Stimulated activated naive CD4-positive, alpha-beta T cell (primary cell): ENCODE measurements at places on chromosomes 6 and 20.
A peak's percentile ranks its signal among the peaks of the same experiment; 100 is the strongest.

GRCh38 chr6:133888929-133889556, at the start of gene TCF21:
Gene TCF21 (plus strand): TSS chr6:133889113. CDS start chr6:133889398, 285 bp downstream.
- DNase-seq: no peak

DNA sequence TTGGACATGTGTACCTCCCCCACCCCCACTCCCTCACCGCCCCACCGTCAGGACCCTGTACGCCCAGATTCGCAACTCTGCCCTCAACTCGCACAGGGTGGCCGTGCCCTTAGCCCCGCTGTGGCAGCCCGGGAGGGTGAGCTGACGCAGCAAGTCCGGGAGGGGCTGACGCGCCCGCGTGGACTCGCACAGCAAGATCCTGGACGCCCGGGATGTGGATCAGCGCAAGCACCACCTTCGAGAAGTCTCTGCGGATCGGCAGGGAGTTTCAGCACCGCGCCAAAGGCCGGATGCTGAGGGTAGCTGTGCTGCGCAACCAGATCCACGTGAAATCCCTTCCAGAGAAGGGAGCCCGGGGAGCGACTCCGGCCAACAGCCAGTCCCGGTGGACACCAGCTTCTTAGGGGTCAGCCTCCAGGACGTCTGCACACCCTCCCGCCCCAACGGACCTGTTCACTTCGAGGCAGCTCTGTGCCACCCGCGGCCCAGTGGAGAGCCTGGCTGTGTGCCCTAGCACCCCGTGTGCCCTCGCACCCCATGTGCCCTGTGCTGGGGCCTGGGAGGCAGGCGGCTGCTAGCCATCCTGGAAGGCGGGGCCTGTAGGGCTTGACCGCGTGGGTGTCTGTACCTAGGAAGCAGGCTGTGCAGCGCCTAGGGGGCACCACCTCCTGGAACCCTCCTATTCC, 6.7 kb upstream of the GJA10 start:
- no peak for DNase-seq

GRCh38 chr20:20173254-20173653, 120.9 kb downstream of the CFAP61 start:
- no peak for DNase-seq

DNA sequence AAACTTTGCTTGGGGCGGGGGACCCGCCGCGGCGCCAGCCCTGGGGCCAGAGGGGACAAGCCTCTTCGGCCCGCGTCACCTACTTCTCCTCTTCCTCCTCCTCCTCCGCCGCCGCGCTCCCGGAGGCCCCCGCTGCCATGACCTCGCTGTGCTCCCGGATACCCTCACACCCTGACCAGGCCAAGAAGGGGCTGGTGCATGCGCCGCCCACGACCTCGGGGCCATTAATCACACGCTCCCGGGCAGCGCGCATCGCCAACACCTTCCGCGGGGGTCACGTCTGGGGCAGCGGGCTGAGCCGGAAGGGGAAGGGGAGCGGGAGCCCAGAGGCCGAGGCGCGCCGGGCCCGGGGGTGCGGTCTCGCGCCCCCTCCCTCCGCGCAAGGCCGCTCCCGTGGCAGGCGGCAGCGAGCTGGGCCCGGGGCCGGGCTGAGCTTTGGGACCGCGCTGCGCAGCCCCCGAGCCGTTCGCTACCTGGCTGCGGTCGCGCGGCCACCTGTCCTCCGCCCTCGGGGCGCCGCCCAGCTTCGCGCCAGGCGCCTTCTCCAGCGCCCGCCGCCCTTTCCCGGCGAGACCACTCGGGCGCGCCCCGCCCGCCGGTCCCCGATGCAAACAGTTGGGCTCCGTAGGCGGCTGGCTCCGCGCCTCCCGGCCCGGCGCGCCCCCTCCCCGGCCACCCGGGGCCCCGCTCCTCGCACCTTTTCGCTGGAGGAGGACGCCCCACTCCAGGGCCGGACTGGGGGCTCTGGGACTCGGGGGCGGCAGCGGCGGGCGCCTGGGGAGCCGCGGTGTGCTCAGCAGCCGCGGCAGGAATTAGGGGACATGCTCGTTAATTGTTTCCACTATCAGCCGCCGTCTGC, 575 bp upstream of the CNR1 start:
- no peak for DNase-seq

DNA sequence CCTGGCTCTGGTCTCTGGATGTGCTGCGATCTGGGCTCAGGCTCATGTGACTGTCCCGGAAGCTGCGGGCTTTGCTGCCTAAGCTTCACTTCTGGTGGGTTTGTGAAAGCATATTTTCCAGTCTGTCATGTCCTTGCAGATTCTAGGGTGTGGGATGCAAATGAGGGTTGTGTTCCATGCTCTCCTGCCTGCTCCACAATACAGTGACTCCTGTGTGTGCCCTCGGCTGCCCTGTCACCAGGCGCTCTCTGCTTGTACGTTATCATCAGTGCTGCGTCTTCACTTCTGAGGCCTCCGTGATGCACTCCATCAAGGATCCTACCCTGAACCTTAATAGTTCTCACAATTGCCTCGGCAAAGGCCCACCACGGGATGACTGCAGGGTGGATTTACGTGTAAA, 84.2 kb downstream of the TTLL2 start:
- no peak for DNase-seq

DNA sequence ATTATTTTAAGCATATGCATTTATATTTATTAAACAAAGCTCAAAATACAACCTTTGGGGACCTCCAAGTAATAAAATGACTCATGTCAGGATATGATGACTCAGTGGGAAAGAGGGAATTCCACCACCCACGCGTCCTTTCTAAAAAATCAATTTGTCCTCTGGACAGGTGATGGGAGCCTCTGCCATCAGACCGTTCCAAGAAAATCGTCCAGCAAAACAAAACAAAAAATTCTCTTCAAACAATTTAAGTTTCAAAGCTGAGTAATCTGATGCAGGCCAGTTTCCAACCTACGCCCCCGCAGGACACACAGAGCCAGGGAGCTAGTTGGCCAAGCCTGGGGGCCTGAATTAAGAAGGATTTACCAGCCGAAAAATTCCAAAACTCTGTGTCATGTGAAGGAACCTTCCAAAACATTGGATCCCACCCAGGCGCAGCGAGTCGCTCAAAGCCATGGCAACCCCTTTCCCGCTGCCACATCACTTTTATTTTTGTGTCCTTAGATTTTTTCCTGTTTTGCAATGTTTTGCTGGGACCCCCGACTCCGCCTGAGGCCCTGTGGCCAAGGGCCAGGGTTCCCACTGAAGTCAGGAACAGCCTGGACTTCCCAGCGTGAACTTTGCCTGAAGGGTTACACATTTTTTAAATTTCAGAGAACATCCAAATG, 95.3 kb downstream of the NFATC2 start:
- no peak for DNase-seq

DNA sequence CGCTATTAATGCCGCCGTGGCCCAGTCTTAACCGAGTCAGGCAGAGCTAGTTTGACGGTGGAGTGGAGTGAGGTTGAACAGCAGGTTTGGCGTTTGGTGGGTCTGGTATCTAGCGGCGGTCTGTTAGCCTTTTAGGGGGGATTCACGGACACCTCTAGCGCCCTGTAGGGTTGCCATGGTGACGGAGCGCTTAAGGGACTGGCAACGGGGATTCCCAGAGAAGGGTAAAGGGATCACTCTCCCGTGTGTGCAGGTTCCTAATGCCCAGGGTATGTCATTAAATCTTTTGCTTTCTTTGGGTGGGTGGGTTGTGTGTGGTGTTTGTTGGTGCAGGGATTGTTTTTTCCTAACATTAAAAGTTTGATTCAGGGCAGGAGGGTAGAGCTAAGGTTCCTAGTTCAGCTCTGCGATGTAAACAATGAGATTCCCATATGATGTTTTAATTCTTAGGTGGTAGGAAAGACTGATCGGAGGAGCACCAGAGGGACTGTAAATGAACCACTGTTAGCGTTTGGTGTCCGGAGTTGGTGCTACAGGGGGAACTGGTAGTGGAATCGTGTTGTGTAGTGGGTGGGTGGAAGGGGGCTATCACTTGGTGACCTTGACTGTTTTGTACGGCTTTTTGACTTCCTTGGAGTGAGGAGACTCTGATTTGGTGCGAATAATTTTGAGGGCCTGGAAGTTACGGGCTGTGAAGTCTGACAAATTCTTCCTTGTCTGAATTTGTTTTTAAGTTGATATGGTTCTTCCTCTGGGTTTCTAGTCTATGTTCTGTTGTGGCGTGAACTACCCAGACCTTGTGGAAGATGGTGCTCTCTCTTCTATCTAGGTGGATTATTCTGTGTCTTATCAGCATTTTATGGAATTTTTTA, 5.0 kb downstream of the BRD2 start:
- DNase-seq: peak; percentile 51

DNA sequence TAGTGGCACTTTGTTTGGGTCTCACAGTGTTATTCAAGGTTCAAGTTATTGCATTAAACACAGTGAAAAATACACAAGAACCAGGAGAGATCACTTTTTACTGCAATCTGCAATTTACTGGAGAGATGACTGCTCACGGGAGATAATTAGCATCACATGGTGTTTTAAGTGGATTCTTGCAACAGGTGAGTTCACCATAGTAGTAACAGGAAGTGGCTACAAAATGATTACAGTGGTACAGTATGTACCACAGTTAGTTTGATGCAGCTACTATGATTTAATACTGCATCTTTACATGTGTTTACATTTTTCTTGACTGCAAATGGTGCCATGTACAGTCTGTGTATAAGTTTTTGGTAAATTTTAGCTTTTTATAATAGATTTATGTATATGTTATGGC, 96.5 kb upstream of the SCP2D1 start:
- no peak for DNase-seq

GRCh38 chr20:44862286-44862685, 23.2 kb upstream of the YWHAB start:
- DNase-seq: no peak

DNA sequence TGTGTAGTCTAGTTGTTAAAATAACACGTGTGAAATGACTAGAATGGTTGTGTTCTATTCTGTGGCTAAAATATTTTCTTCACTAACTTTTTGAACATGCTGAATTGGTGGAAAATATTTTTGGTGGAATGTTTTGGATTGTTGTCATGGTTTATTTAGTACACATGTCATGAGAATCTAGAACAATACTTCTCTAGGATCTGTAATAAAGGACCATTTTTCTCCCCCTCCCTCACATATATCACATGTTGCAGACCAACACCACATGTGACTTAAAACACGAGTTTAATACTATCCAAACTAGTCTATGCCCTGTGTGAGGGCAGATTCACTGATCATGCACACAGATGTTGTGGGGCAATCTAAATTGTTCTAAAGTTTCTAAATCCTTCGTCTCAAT, 29.2 kb downstream of the FIG4 start:
- no peak for DNase-seq

GRCh38 chr20:52031206-52031562, 160.4 kb downstream of the ZFP64 start:
- no peak for DNase-seq

DNA sequence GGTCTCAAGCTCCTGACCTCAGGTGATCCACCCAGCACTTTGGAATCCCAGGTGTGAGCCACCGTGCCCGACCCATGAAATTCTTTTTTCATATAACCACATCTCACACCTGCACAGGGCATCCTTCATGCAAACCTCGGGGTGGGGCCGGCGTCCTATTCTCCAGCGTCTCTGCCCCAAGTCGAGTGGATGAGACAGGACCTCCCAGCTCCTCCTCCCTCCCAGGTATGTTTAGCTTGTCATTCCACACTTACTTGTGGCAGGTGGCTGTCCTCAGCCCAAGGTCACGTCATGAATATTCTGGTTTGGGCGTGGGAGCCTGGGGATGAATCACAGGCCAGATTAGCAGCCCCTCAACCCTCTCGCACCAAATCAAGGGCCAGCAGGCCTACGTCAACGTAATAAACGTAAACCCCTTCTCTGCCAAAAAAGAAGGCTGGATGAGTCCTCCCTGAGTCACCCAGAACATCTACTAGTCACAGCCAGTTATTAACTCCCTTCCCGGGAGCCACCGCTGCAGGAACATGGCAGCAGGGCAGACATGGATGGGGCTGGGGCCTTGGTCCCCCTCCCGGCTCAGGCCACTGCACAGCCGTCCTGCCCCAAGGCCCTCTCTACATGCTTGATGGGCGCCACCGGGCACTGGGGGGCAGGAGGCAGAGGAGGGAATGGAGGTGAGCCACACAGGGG, 91.7 kb downstream of the YTHDF1 start:
- no peak for DNase-seq

GRCh38 chr6:16535564-16535963, 225.7 kb downstream of the ATXN1 start:
- DNase-seq: no peak
